ENCODE measurements at places on chromosomes 1 and 21. TPM values are rescaled to one million over a fixed set of nuclear protein-coding genes. Genes with fewer than 3 reads are reported as not detected.

Gene ZC3H11A
- 85.5 TPM for total RNA-seq

Gene KDF1
- not detected for total RNA-seq

Gene S100A10
- total RNA-seq = 105 TPM

Gene KLHL12
- total RNA-seq = 24.9 TPM

Gene NPPB
- total RNA-seq = not detected

Gene ACOT7
- total RNA-seq = 126 TPM

Gene OR10Z1
- total RNA-seq = not detected

Gene RHCE
- total RNA-seq = not detected

Gene DENND2D
- 205 TPM for total RNA-seq

Gene PLPPR5
- total RNA-seq = not detected

Gene SDC3
- total RNA-seq = 0.34 TPM

Data from activated T-helper 1 cell treated with anti-CD3 and anti-CD28 coated beads, Interleukin-12 subunit alpha, Interleukin-12 subunit beta, Interleukin-2, Interleukin-4 antibody, amounts not matched to agents 30 ng/mL and 10 ng/mL and 1 ng/mL, durations not matched to agents 14 hours and 24 hours and 36 hours (primary cell).